Occipital lobe (tissue), 3 donors: ENCODE measurements at places on chromosomes 4 and X.

- no peak for DNase-seq
Measured at GRCh38 chr4:8694226-8694625, 101.7 kb downstream of the CPZ start.

DNA sequence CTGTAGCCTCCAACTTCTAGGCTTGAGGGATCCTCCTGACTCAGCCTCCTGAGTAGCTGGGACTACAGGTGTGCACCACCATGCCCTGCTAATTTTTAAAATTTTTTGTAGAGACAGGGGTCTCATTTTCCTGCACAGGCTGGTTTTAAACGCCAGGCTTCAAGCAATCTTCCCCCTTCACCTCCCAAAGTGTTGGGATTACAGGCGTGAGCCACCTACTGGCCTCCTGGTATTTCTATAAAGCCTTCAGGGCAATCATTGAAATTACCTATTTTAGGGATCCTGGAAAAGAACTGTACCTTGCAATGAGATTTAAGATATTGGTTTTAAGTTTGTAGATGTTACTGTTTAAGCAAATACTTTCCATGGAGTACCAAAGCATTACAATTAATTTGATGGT lies 13.5 kb upstream of the PLS3 start:
- DNase-seq, result no peak

DNA sequence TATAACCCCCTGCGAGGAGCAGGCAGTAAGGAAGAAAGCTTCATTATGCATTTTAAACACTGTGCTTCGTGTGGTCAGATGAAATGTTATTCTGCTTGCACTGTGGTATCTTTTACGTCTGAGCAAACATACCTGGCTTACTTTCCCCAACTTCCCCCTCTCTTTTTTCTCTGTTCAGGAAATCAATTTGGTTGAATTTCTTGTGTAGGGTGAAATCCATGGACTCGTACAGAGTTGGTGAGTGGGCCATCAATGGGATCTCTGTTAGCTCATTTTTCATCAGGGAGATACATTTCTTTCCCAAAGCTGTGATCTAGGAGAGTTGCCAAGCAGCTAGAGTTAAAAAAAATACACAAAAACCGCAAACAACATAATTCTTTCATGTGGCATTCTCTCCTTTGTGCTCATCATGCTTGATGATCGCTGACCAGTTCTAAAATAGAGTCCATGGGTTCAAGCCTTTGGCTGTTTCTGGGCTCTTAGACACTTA lies 98.5 kb downstream of the FRAS1 start:
- no peak for DNase-seq

DNA sequence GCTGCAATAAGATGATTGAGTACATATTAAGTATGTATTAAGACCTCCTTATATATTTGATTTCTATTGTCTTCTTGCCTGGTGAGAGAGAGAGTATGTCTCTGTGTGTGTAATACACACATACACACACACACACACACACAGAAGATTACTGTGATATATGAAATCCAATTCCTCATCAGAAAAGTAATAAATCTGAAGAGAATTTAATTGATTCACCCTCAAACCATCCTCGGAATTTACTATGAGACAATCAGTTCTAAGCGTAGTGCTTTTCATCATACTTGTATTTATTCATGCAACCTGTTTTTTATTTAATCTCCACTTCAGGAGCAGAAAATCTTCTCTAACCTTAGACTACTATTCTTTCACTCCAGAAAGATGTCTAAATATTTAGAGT lies 62.3 kb upstream of the TLL1 start:
- no peak for DNase-seq

GRCh38 chrX:56783450-56783831 lies 54.4 kb downstream of the NBDY start:
- DNase-seq, result no peak

- no peak for DNase-seq
Measured at GRCh38 chr4:8353912-8354453, 84.4 kb downstream of the HTRA3 start.
